ENCODE measurements at places on chromosomes 7 and 10.

DNA sequence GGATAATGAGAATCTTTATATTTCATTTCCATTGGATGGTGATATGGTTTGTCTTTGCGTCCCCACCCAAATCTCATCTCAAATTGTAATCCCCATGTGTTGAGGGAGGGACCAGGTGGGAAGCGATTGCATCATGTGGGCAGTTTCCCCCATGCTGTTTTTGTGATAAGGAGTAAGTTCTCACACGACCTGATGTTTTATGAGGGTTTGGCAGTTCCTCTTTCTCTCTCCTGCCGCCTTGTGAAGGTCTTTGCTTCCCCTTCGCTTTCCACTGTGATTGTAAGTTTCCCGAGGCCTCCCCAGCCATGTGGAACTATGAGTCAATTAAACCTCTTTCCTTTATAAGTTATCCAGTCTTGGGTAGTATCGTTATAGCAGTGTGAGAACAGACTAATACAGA lies 59.4 kb downstream of the MTPN start:
- no peak for DNase-seq

DNA sequence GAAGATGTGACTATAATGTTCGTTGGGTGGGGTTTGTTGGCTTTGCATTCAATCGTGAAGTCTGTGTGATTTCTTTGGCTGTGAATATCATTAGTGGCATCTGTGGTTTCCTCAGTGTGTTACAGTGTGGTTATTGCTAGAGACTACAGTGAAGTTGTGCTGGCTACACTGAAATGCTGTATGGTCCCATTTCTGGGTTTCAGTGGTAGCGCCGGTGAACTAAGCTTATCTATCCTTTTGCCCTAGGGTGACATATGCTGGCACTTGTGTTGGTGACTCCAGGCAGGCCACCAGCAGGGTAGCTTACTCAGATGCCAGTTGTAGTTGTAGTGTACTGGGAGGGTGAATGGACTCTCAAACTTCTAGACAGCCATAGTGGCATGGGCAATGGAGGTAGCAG lies 259.5 kb downstream of the ANKRD30A start:
- no peak for DNase-seq

GRCh38 chr7:114923403-114923713 lies 1.5 kb downstream of the MDFIC start:
- DNase-seq: no peak

DNA sequence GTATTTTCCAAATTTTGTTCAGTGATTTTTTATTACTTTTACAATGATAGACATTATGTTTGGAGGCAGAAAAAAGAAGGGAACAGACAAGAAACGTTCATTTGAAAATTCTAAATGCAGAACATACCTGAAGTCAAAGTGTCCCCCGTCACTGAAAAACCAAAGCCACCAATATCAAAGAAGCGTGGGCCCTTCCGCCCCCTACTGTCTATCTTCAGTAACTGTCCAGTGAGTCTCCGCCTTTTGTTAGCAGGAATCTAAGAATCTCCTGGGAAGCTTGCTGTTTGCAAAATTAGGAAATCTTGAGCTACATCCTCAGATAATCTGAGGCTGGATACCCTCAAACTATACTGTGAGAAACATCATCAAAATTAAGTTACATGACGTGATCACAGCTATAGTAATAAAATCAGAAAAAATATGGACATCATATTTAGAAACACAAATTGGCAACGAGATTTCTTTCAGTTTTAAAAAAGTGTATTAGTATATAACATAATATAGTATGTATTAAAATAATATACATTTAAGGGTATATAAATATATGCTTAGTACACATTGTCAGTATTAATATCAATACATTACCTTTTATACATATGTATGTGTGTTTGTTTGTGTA lies 169.3 kb upstream of the AKR1E2 start:
- DNase-seq: peak; percentile 71

GRCh38 chr7:154767821-154768415 lies 235.0 kb downstream of the PAXIP1 start:
- DNase-seq: no peak

DNA sequence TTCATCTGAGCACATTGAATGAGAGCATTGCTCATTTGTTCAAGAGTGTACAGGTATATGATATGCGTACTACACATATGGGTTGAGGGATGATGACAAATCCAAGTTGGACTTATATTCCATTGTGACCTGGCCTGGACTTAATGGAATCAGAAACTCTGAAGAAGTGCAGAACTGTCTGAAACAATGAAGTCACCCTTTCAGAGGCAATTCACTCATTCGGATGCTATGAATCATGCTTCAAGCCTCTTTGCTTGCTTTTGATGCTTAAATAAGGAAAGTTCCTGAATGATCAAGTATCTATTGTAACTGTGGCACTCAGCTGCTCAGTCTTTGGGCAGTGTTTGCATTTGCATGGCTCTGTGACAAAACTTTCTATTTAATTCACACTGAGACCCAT lies 93.4 kb downstream of the ZNF365 start:
- DNase-seq: peak; percentile 19
